ENCODE measurements at places on chromosomes 1 and 21. TPM values are rescaled to one million over a fixed set of nuclear protein-coding genes. Genes with fewer than 3 reads are reported as not detected.

The KCNE2 gene
- total RNA-seq: 0.22 TPM

The ZNF691 gene
- total RNA-seq: 9.9 TPM

GRCh38 chr1:109252893-109253802, 3.8 kb downstream of the CELSR2 start:
- DNase-seq: peak; percentile 70

The HAPLN2 gene
- total RNA-seq: 0.44 TPM

DNA sequence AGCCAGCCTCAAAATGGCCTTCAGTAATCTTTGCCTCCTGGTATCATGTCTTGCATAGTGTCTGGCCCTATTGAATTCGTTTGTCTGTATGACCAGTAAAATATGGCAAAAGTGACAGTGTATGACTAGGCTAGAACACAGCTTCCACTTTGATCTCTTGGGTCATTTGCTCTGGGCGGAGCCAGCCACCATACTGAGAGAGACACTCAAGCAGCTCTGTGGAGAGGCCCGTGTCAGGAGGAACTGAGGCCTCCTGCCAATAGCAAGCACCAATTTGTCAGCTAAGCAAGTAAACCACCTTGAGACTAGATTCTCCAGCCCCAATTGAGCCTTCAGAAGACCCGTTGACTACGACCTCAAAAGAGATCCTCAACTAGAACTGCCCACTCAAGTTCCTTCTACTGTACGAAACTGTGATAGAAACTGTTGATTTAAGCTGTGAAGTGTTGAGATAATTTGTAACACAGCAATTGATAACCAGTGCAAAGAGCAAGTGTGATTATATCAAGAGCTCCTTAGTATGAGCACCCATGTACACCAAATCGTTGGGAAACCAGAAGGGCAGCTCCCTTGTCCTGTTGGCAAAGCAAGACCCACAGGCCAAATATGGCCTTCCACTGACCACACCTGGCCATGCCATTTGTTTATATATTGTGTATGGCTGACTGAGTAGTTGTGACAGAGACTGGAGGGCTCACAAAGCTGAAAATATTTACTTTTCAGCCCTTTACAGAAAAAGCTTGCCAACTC, 52.7 kb upstream of the SERBP1 start:
- no peak for DNase-seq

The NID1 gene
- total RNA-seq: 92.3 TPM

The ACKR1 gene
- total RNA-seq: 2.7 TPM

DNA sequence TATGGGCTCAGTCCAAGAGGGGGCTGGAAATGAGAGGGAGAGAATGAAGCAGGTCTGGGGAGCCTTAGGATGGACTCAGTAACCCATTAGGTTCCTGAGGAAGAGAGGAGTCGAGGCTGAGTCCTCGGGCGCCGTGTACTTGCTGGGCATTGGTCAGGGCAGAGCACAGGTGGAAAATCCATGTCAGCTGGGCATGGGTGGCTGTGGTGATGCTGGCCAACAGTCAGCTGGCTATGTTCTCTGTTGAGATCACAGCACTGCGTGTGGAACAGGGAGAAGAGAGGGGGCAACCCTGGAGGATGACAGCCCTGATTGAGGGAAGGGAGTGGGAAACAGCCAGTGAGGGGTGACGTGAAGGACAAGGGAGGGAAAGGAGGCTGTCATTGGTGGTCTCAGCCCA, 43.1 kb upstream of the CLSTN1 start:
- no peak for DNase-seq

GRCh38 chr1:10353282-10353681, 45.6 kb upstream of the PGD start:
- DNase-seq: no peak

- peak; percentile 81 for DNase-seq
Measured at GRCh38 chr1:6259491-6260362, 1.2 kb downstream of the GPR153 start.

The CCDC181 gene
- 0.66 TPM for total RNA-seq

GRCh38 chr21:22280851-22281250, 1282.6 kb downstream of the NCAM2 start:
- peak; percentile 50 for DNase-seq

GRCh38 chr1:46538147-46538546, 13.3 kb downstream of the KNCN start:
- no peak for DNase-seq

The AKNAD1 gene
- total RNA-seq: 1.2 TPM

GRCh38 chr1:59422921-59423575, 126.2 kb downstream of the FGGY start:
- DNase-seq: peak; percentile 69

The NBPF26 gene
- total RNA-seq: 36.3 TPM

DNA sequence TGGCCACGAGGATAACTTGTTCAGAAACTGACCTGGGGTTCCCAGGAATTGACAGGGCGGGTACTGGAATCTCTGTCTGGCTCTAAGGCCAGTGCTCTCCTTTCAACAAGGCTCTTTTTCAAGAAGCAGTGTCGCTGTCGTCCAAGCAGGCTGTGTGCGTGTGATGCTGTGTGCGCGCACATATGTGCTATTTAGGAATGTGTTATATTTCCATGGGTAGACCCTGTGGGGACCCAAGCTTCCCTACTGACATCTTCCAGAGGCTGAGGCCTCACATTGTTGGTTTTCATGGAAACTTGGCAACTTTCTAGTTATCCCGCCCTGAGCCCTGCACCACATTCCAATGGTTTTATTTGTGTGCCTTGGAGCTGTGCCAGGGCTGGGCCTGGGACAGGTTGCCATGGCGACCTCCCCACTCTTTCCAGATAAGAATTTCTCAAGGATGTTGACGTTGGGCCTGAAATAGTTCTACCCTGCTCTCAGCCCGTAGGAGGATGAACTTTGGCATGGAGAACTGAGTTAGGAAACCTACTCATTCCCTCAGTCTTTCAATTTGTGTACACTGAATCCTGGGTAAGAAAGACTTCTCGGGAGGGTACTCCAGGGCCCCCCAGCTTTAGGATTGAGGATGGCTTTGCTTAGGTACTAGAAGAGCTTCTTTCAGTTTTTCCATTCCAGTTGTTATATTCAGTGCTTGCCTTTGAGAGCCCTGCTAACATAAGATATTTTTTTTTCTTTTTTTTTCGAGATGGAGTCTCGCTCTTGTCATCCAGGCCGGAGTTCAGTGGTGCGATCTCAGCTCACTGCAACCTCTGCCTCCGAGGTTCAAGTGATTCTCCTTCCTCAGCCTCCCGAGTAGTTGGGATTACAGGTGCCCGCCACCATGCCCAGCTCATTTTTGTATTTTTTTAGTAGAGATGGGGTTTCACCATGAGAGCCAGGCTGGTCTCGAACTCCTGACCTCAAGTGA, 38.8 kb upstream of the SRSF10 start:
- DNase-seq: peak; percentile 98

DNA sequence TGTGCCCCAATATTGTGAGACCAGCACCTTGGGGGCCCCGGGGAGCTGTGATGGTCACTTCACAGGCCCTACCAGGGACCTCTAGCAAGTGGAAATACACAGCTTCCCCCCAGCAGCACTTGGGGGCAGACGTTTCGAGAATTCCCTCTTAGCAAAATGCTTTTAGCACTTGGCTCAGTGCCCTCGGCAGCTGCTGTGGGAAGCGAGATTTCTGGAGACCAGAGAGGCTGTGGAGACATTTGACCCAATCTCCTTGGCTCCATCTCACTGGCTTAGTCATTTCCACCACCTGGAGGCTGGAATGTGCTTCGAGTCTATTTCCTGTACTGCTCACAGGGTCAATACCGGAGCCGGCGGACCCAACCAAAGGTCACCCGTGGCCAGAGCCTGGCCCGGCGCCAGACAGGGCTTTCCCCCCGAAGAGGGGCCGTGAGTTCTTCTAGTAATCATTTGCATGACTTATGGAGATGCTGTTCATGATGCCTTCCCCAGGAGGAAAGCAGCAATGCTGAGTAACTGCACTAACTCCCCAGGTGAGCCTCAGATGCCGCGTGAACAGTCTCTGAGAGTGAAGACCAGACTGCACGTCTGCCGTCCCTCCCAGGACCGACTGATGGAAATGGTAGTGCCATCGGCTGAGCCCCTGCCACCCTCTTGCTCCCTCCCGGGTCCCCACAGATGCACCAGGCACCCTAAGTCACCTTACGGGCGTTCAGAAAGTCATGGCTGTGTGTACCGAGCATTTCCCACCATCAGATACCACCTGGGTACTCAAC, 4.4 kb upstream of the C2CD2 start:
- DNase-seq: peak; percentile 95

The HSD3B1 gene
- total RNA-seq: 0.53 TPM

DNA sequence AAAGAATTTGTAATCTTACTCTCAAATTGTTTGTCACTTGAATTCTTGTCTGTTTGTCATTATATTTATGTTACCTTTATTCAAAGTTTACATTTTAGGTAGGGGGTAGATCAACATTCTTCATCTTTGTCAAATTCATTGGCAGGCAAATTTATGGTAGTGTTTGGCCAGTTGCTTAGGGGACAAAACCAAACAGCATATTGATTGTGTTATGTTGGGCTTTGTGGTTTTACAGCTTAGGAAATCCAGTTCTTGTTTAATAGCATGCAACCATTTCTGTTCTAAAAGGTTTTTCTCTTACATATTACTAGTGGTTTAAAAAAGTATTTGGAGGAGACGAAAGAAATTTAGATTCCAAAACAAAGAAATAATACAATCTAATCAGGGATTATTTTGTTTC, 91.4 kb downstream of the HMCN1 start:
- DNase-seq: no peak

GRCh38 chr1:64546013-64546412, 76.1 kb downstream of the CACHD1 start:
- no peak for DNase-seq

The AMY1C gene
- total RNA-seq: not detected

DNA sequence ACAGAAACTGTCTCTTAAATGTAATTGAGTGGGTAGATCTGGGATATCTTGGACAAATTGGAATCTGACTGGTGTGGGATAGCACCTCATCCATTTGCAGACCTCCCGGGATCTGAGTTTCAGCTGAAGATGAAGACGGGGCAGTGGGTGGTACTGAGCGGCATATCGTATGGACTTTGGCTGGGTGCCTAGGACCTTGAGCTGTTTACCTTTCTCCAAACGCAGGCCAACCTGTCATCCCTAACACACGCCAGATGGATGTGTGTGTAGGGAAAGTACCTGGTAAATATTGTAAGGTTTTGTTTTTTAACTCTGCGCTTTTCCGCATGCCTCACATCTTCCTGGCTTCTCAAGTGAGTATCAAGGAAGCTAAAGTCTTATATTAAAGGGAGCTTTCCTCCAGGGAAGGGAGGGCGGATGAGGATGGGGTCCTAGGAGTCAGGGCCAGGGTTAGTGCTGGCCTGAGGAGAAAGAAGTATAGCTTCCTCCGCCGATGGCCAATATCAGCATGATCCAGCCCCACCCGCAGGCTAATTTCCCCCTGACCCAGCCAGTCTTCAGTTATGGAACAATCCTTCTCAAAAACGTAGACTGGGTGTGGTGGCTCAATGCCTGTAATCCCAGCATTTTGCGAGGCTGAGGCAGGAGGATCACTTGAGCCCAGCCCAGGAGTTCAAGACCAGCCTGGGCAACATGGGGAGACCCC, 26.2 kb downstream of the ATP8B2 start:
- DNase-seq: no peak

- peak; percentile 79 for DNase-seq
Measured at GRCh38 chr1:162069334-162070093, at the start of gene NOS1AP. Gene NOS1AP (plus strand): TSS chr1:162069691. CDS start chr1:162070178, 487 bp downstream.

The COL8A2 gene
- 35.7 TPM for total RNA-seq

- DNase-seq: no peak
Measured at GRCh38 chr1:180956028-180956640, 43.4 kb downstream of the KIAA1614 start.

GRCh38 chr1:153922076-153922971, 448 bp downstream of the GATAD2B start:
- peak; percentile 71 for DNase-seq

GRCh38 chr1:84117868-84118267, 26.2 kb upstream of the PRKACB start:
- DNase-seq: no peak

- no peak for DNase-seq
Measured at GRCh38 chr1:24939675-24940193, 9.7 kb upstream of the RUNX3 start.

The HIVEP3 gene
- 0.93 TPM for total RNA-seq

DNA sequence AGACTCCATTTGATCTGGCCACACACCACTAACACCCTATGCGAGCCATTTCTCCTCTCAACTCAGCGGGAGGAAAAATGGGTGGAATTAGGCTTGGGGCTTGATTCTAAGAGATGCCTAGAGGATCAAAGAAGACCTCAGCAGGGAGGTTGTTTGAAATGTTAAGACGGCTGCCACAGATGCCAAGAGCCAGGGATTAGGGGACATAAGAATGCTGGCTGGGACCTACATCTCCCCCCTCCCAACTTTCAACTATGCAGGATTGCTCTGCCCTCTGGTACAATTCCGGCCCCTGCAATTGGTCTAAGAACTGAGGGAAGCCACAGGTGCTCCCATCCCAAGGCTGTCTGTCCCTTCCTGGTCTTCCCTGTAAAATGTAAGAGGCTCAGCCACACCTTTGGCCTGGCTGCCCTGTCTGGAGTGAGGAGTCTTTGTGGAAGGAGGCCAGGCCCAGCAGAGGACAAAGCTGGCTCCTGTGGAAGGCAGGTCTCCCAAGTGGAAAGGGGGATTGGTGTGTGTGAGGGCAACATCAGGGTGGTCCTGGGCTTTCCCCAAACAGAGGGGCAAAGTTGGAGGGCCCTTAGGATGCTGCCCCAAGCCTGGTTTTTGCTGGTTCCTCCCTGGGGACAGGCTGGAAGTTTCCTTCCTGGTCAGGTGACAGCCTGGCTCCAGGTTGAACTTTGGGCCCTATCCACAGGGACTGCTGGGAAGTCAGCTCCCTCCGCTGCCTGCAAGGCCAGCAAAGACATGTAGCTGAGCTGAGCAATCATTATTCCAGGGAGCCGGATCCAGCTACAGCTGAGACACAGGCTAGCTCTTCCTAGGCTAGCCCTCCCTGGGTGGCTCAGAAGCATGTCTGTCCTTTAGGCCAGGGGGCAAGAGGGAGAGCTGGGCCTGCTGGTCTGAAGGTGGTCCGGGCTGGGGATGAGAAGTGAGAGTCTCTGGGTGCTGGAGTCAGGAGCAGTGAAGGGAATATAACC, 34.5 kb upstream of the SYNC start:
- DNase-seq: no peak

The TNFRSF1B gene
- total RNA-seq: 8.8 TPM

DNA sequence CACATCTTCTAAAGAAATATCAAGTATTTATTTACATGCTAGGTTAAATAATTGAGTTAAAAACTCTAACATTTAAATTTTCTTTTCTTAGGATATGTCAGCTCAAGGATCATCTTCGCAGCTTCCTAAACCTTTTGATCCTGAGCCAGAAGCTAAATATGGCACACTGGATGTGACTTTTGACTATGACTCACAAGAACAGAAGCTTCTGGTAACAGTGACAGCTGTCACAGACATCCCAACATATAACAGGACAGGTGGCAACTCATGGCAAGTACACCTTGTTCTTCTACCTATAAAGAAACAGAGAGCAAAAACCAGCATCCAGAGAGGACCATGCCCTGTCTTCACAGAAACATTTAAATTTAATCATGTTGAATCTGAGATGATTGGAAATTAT, 132.7 kb upstream of the SERTAD4 start:
- peak; percentile 67 for DNase-seq

All from muscle of leg (tissue), 16 donors.